ENCODE measurements at places on chromosomes 3 and 15.

DNA sequence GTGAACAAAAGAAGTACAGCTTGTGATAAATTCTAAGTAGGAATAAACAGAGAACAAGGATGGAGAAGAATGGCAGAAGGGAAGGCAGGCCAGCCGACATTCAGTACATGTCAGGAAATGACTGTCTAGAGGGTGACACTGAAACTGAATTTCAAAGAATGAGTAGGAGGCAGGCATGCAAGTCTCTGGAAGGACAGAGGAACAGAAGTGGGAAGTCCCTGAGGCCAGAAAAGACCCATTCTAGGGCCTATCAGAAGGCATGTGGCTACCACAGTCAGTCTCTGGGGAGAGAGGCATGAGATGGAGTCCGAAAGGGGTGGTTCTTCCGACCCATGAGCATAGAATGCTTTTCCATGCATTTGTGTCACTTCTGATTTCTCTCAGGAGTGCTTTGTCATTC, 243.5 kb upstream of the UBE2E2 start:
- H3K27me3 ChIP-seq, result no peaks in the 10 kb centered on the region
- no peaks in the 10 kb centered on the region for H3K36me3 ChIP-seq
- DNase-seq, result no peak
- peaks cover 7% of the 10 kb centered on the region for H3K4me1 ChIP-seq
- no peak overlapping the region for H3K4me3 ChIP-seq
- no peak overlapping the region for H3K27ac ChIP-seq

- no peaks in the 10 kb centered on the region for H3K4me1 ChIP-seq
- peaks cover 16% of the 10 kb centered on the region for H3K36me3 ChIP-seq
- no peak overlapping the region for H3K4me3 ChIP-seq
- DNase-seq, result no peak
Measured at GRCh38 chr3:130992344-130992743, 34.3 kb downstream of the ASTE1 start.

DNA sequence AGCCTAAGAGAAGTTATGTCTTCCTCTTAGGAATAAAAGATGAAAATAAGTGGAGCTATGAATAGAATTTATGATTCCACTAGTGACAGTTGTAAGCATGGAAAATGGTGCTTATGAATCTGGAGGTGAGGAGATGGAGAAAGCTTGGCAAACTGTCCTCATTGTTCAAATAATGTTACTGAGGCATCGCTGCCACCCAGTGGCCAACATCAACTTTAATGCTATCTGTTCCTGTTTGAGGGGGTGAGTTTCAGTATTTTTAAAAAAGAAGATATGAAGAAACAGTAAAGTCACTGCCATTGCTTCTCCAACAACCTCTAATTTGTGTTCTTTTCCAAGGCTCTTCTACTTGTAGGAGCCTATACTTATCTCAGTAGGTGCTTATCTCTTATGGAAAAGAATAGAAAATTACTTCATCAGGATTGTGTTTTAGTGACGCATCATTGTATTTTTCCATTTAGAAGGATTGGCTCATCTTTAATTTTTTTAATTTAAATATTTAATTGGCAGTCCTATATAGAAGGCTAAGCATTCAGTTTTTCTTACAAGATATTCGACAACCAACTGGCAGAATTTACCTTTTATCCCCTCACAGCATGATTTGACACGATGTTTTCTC, 260.4 kb upstream of the P2RY1 start:
- H3K4me3 ChIP-seq, result no peak overlapping the region
- H3K4me1 ChIP-seq, result no peaks in the 10 kb centered on the region
- H3K27ac ChIP-seq, result no peak overlapping the region
- H3K27me3 ChIP-seq, result no peaks in the 10 kb centered on the region

GRCh38 chr15:69096626-69097025, 63.8 kb upstream of the GLCE start:
- no peaks in the 10 kb centered on the region for H3K4me1 ChIP-seq
- no peak overlapping the region for H3K27ac ChIP-seq
- DNase-seq, result no peak

DNA sequence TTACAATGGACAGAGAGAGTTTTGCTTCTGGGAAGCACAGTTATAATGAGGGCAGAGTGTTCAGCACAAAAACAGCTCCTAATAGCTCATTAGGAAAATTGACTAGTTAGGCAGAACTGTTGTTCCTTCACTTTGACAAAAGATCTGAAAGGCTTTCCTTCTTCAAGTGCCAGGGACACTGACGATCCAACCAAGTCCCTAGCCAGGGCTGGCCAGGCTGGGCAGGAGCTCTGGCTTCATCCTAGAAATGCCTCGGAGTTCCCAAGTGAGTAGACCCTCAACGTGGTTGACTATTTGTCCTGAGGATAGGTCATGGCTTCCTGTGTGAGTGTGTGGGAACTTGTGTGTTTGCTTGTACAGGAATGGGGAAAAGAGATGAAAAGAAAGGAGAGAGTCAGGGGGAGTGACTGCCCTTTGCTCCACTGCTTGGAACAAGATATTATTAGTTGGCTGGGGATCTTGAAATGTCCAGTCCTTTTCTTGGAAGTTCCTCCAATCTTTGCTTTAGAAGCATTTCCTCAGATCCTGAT, 617.9 kb downstream of the NTRK3 start:
- no peak for DNase-seq
- no peaks in the 10 kb centered on the region for H3K36me3 ChIP-seq
- H3K27me3 ChIP-seq, result no peaks in the 10 kb centered on the region

DNA sequence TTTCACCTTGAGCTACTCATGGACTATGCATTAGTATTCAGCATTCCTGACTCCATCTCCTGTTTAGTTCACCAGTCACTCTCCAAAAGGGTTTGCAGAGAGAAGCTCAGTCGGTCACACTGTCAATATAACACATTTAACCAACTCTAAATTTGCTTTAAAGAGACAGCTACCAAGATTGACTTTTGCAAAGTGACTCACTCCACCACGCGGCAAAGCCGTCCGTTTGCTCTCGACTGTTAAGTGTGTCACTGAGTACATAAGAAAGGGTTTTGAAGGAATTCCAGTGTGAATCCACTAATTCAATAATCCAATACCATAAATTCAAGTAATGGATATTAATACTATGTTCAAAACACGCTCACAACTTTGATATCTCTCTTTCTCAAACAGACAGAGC, 1006.7 kb upstream of the NR2F2 start:
- H3K27ac ChIP-seq, result no peak overlapping the region
- H3K4me3 ChIP-seq, result no peak overlapping the region
- peaks cover 43% of the 10 kb centered on the region for H3K27me3 ChIP-seq
- DNase-seq, result no peak
- peaks cover 5% of the 10 kb centered on the region for H3K4me1 ChIP-seq

DNA sequence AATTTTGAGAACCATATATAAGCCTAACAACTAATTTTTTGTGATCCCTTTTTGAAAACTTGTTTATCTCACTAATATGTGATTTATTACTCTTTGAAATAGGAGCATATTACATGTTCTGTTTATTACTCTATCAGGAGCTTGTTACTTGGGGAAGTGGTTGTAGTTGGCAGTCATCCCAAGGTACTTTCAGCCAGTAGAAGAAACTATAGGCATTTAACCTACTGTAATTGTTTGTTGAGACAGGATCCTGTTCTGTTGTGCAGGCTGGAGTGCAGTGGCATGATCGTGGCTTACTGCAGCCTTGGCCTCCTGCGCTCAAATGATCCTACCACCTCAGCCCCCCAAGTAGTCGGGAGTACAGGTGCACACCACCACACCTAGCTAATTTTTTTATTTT, 195.6 kb downstream of the TCF12 start:
- no peak for DNase-seq
- no peaks in the 10 kb centered on the region for H3K27me3 ChIP-seq
- no peak overlapping the region for H3K27ac ChIP-seq
- H3K4me3 ChIP-seq, result no peak overlapping the region

GRCh38 chr3:194422188-194422587, 23.1 kb upstream of the GP5 start:
- no peak overlapping the region for H3K4me3 ChIP-seq
- H3K36me3 ChIP-seq, result peaks cover 24% of the 10 kb centered on the region
- no peaks in the 10 kb centered on the region for H3K4me1 ChIP-seq
- no peak for DNase-seq
- no peaks in the 10 kb centered on the region for H3K27me3 ChIP-seq

- H3K36me3 ChIP-seq, result peaks cover 2% of the 10 kb centered on the region
- peak overlapping the region; percentile 62 for H3K4me3 ChIP-seq
- peaks cover 17% of the 10 kb centered on the region for H3K4me1 ChIP-seq
- DNase-seq, result peak; percentile 23
- no peak overlapping the region for H3K27ac ChIP-seq
Measured at GRCh38 chr3:113698956-113699355, 2.5 kb upstream of the USF3 start.

- DNase-seq, result peak; percentile 40
- peak overlapping the region; percentile 74 for H3K4me3 ChIP-seq
- no peaks in the 10 kb centered on the region for H3K27me3 ChIP-seq
- H3K4me1 ChIP-seq, result peaks cover 46% of the 10 kb centered on the region
- H3K36me3 ChIP-seq, result no peaks in the 10 kb centered on the region
Measured at GRCh38 chr3:141796889-141797781, 33.9 kb downstream of the GRK7 start.

GRCh38 chr3:111194048-111194447, 122.4 kb downstream of the NECTIN3 start:
- no peaks in the 10 kb centered on the region for H3K36me3 ChIP-seq
- no peaks in the 10 kb centered on the region for H3K27me3 ChIP-seq
- no peak overlapping the region for H3K27ac ChIP-seq
- no peaks in the 10 kb centered on the region for H3K4me1 ChIP-seq
- DNase-seq, result no peak

DNA sequence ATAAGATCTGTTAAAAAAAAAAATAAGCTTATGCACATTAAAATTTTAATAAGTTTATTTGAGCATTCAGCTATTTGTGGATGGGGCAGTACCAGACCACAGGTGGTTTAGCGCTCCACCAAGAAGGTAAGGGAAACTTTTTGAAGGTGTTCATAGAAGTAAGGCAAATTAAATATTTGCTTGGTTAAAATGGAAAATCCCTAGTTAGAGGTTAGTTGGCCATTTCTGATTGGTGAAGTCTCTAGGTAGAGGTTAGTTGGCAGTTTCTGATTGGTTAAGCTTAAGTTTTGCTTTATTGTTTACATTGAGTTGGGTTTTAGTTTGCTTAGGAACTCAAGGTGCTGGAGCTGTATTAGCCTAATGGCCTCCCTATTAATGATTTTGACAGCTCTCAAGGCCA, 30.7 kb downstream of the SCN11A start:
- no peaks in the 10 kb centered on the region for H3K4me1 ChIP-seq
- H3K4me3 ChIP-seq, result no peak overlapping the region
- peaks cover 8% of the 10 kb centered on the region for H3K27me3 ChIP-seq
- DNase-seq, result no peak
- H3K36me3 ChIP-seq, result no peaks in the 10 kb centered on the region
- no peak overlapping the region for H3K27ac ChIP-seq

GRCh38 chr3:115648559-115648958, 25.2 kb downstream of the GAP43 start:
- no peaks in the 10 kb centered on the region for H3K4me1 ChIP-seq
- DNase-seq, result no peak
- H3K4me3 ChIP-seq, result no peak overlapping the region
- peaks cover 22% of the 10 kb centered on the region for H3K27me3 ChIP-seq
- H3K27ac ChIP-seq, result no peak overlapping the region

DNA sequence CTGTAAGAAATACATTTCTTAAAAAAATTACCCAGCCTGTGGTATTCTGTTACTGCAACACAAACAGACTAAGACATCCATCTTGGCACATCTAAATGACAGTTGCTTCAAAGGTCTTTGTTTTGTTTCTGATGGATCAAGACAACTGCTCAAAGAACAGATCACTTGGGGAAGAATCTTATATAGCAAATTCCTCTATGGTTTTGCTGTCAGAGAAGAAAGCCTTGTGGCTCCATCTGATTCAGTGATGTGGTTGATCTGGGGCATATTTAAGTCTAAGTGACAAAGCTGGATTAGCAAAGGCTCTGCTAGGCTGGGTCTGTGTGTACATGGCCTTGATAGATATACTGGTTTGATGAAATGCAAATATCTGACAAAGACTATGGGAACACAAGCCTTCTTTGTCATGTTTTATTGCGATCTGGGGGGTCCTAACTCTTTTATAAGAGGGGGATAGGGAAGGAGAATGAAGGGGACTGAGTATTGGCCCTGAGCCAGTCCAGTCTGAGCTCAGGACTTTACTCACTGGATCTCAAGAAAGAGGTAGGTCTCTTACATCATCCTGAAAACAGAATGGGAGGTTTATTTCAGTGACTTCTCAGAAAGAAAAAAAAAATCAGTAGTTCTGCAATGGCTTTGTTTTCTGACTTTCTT, 14.3 kb upstream of the LIMD1 start:
- H3K4me1 ChIP-seq, result no peaks in the 10 kb centered on the region
- H3K4me3 ChIP-seq, result no peak overlapping the region
- no peaks in the 10 kb centered on the region for H3K27me3 ChIP-seq
- H3K36me3 ChIP-seq, result no peaks in the 10 kb centered on the region
- DNase-seq, result no peak

DNA sequence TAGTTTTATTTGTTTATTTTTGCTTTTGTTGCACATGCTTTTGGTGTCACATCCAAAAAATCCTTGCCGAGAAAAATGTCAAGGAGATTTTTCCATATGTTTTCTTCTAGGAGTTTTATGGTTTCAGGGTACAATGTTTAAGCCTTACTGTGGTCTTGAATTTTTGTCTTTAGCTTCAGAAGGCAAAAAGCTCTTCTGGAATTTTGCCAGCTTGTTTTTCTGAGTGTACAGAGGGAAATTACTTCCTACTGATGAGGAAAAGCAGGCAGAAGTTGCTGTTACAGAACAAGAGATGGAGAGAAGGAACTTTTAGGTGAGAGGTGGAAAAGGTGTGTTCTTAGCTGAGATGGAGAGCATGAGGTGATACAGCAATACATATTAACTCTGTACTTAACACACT, 59.6 kb downstream of the UBE2E2 start:
- H3K36me3 ChIP-seq, result peaks cover 17% of the 10 kb centered on the region
- no peaks in the 10 kb centered on the region for H3K27me3 ChIP-seq
- DNase-seq, result no peak
- no peak overlapping the region for H3K4me3 ChIP-seq
- peaks cover 3% of the 10 kb centered on the region for H3K4me1 ChIP-seq
- no peak overlapping the region for H3K27ac ChIP-seq

DNA sequence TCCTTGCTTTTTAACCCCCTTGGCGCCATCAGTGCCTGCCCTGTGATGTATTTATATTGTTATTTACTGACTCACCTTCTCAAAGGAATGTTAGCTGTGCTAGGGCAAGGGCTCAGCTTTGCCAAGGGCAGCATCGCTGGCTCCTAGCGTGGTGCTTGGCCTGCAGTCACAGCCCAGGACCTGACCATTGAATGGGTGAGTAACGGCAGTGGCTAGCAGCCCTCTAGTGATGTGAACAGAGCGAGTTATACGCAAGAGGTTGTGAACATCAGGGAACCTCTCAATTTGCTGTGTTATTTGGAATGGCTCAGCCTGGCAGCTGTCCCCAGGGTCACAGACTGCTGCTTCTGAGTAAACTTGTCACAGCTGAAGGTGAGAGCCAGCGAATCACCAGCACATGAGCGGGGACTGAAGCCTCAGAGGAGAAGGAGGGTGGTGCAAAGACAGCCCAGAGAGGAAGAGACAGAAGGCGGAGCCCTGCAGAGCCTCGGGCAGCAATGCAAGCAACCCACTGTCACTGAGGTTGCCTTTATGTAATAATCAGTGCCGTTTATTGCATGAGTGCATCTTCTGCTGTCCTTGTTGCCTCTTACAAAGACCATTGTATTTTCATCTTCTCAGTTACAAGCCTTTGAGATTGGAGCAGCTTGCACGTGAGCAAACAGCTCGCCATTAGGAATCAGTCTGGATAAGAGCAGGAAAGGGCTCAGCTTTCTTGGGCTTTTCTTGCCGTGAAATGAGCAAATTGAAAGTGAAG, 158.3 kb downstream of the SLCO3A1 start:
- peak overlapping the region; percentile 72 for H3K27ac ChIP-seq
- peak overlapping the region; percentile 51 for H3K4me3 ChIP-seq
- peaks cover 65% of the 10 kb centered on the region for H3K4me1 ChIP-seq
- peak; percentile 65 for DNase-seq
- no peaks in the 10 kb centered on the region for H3K36me3 ChIP-seq
- no peaks in the 10 kb centered on the region for H3K27me3 ChIP-seq

GRCh38 chr15:47718497-47719437, 1.5 kb downstream of the SEMA6D start:
- peaks cover 70% of the 10 kb centered on the region for H3K27me3 ChIP-seq
- no peaks in the 10 kb centered on the region for H3K36me3 ChIP-seq
- DNase-seq, result no peak

Measured in activated naive CD4-positive, alpha-beta T cell treated with anti-CD3 and anti-CD28 coated beads for 36 hours (primary cell).